ENCODE measurements at places on chromosomes 13 and 19. TPM values are rescaled to one million over a fixed set of nuclear protein-coding genes. Genes with fewer than 3 reads are reported as not detected.

DNA sequence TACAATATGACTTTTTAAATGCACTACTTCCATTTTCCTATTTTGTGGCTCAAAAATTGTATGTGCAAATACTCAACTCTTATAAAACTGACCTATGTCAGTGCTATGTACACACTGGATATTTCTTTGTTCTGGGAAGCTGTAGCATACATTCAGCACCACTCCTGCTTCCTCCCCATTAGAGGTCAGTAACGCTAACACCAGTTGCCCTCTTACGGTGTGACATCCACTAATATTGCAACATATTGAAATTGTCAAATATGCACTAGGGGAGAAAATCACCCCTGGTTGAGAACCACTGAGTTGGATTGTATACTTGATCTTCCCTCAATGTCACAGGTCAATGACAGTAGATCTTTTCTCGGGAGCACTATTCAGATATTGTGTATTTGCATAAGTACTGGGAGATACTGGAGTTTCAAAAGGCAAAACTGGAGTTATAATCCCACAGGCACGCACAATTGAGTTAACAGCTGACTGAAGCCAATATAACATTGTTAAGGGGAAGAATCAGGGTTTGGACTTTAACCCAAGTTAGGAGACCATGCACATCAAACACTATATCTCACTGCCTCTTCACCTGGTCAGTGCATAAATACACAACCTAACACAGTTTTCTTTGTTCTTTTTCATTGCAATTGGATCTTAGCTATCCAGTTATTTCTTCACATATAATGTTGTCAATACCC lies 1276.5 kb upstream of the MIR17HG start:
- no peaks in the 10 kb centered on the region for H3K4me1 ChIP-seq
- no peak overlapping the region for H3K4me3 ChIP-seq
- no peaks in the 10 kb centered on the region for H3K27me3 ChIP-seq
- H3K27ac ChIP-seq: no peak overlapping the region
- DNase-seq: no peak

- H3K36me3 ChIP-seq: no peaks in the 10 kb centered on the region
- H3K27ac ChIP-seq: no peak overlapping the region
Measured at GRCh38 chr13:54750521-54750920, 1721.9 kb downstream of the OLFM4 start.

PRR36 gene
- total RNA-seq: 0.28 TPM

- H3K4me1 ChIP-seq: no peaks in the 10 kb centered on the region
- H3K27me3 ChIP-seq: peaks cover 29% of the 10 kb centered on the region
- no peak overlapping the region for H3K4me3 ChIP-seq
Measured at GRCh38 chr19:16882146-16882545, 6.7 kb upstream of the F2RL3 start.

IL4I1 gene
- total RNA-seq: 4.0 TPM

Measured in T-cell (primary cell).